Dermis microvascular lymphatic vessel endothelial cell (primary cell): ENCODE measurements at places on chromosomes 4 and X. TPM values are rescaled to one million over a fixed set of nuclear protein-coding genes. Genes with fewer than 3 reads are reported as not detected.

DNA sequence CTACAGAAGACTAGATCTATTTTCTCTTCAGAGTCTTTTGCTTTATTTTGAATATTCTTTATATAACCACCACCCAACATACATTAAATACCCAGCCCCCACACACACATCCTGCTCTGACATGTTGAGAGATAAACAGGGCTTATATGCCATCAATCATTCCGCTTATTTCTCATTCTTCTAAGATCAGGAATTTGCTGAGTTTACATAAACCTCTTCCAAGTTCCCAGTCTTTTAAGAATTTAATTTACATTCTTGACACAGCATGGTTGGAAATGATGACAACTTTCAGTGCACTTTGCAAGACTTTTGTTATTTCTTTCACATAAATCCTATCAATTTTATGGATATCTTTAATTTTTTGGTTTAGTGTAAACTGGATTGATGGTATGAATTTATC, 17.5 kb upstream of the RAB9B start:
- no peak for DNase-seq

DNA sequence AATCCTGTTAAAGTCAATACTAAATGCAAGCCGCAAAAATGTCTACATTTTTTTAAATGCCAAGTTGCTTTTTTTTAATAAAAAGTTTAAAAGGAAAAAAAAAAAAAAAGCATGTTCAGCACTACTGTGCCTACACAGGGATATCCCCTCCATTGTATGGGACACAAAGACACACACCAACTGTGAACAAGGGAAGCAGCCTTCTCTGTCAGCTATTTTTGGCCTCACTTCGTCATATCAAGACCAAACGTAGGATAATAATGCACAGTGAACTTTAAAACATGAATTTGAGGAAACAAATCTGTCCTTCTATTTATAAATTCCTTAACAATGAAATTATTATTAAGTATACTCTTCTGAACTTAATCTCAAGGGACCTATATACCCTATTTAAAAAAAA, 4.4 kb downstream of the FBXW7 start:
- DNase-seq: peak; percentile 46

DNA sequence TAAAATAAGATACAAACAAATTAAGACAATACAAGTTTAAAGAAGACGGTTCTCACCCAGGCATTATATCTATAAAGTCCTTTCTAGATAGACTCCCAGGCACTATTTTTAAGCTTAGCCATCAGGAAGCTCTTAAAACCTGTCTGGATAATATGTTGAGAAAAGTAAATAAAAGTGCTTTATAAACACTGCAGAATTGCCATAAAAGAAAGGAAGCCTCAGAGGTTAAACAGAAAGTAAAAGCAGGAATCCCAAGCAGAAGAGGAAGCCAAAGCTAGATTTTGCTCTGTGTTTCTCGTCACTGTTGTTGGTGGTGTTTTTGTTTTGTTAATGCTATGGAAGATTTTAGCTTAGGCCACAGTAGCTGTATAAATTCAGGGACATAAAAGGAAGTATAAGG, 1267.3 kb downstream of the PCDH19 start:
- DNase-seq: no peak

GRCh38 chrX:47297874-47298273, 65.1 kb downstream of the USP11 start:
- no peak for DNase-seq

- DNase-seq: no peak
Observed at GRCh38 chr4:3372933-3373465, 68.8 kb upstream of the HGFAC start.

DNA sequence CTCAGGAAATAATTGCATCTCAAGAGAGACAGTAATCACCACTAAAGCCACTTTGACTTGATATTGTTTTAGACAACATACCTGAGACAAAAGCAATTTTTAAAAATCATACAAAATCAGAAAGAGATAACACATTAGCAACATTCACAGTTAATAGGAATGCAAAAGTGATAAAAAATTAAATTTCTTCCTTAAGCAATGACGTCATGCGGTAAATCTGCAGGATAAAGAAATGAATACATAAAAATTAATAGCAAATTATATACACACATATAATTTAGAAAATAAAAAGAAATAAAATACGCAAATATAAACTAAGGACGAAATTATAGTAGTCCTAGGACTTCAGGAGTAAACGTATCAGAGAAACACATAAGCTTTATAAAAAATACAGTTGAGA, 866.5 kb upstream of the PRKX start:
- DNase-seq: no peak

F11 gene
- total RNA-seq: not detected in 2 replicates
